NK-92 treated with Interleukin-12 subunit alpha and Interleukin-12 subunit beta, amount 100 ng/mL, for 24 hours (cell line): ENCODE measurements at places on chromosomes 7 and 10.

- DNase-seq: peak; percentile 11
These were observed 10.4 kb upstream of the CLCN1 start for GRCh38 chr7:143305423-143306070.

DNA sequence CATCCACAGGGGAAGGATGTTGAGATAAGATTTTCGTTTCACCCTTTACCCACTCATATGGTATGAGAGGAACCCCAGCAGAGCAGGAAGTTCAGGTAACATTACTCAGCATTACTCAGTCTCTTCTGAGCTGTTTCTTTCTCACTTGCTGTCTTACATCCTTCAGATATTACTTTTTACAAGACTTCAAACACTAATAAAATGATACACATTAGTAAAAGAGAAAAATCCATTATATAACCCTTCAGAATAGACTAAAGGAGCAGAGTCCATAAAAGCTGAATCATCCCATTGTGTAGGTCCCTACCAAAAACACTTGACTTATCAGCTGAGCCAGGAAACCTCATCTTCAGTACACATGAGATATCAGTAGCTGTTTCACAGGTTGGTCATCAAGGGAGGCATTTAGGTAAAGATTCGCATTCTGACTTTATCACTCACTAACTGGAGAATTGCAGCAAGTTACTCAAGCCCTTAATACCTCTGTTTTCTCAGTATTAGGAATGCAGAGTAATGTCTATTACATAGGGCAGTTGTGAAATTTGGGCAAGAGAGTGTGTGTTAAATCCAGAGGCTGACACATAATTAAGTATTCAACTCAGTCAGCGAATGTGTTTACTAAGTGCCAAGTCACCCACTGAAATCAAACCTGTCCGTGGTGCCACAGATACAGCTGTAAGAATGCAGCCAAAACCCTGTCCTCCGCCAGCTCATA lies 44.7 kb downstream of the KLF6 start:
- DNase-seq: peak; percentile 16

- DNase-seq: no peak
These were observed 106.5 kb upstream of the ANK3 start for GRCh38 chr10:60496181-60496580.

DNA sequence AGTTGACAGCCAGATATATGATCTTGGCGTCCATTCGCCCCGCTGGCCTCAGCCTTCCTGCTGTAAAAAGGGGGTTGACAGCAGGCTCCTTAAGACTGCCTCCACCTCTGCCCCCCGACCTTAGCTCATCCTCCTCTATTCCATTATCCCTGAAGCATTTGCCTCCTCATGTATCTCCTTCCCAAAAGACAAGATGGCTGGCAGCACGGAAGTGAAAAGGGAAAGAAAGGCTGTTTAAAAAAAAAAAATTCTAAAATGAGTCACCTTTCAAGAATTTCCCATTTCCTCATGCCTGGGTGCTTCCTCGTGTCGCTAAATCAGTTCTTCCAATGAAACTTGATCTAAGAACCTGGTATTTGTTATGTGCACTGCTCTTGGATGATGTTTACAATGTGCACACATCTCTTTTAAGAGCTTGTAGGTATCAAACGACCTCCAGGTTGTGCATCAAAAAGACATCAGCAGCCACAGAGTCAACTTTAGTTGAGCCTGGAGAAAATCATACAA lies 1.7 kb downstream of the SCRN1 start:
- no peak for DNase-seq

GRCh38 chr10:115833119-115833518 lies 439.9 kb downstream of the GFRA1 start:
- no peak for DNase-seq

GRCh38 chr10:60652628-60653027 lies 125.7 kb upstream of the CDK1 start:
- no peak for DNase-seq

DNA sequence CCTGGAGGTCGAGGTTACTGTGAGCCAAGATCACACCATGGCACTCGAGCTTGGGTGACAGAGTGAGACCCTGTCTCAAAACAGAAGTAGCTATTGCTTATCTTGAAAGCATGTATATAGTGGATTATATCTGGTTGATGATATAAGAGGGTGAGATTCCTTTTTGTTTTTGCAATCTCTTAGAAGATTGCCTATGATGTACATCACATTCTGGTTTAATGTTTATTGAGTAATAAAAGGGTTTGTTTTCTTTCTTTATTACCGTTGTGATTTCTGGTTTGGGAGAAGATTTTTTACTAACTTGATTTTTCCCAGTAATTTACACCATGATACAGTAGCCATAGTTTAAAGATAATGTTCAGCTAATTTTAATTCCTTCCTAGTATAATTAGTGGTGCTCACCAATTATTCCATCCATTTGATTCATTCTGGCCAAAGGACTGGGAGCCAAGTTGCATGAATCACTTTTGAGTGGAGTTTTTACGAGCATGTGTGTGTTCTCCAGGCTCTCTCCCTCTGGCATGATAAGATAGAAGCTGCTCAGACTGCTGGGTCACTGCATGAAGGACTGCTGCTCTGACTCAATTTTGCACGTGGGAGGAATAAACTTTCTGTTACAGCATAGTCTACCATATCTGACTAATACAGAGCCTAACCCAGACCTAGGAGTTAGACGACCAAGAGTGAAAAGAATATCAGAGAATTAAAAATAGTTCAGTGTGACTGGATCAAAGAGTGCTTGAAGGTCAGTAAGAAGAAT lies 13.5 kb upstream of the TSPAN13 start:
- DNase-seq: no peak
